HL-60 (cell line): ENCODE measurements at places on chromosomes 6 and 20.

DNA sequence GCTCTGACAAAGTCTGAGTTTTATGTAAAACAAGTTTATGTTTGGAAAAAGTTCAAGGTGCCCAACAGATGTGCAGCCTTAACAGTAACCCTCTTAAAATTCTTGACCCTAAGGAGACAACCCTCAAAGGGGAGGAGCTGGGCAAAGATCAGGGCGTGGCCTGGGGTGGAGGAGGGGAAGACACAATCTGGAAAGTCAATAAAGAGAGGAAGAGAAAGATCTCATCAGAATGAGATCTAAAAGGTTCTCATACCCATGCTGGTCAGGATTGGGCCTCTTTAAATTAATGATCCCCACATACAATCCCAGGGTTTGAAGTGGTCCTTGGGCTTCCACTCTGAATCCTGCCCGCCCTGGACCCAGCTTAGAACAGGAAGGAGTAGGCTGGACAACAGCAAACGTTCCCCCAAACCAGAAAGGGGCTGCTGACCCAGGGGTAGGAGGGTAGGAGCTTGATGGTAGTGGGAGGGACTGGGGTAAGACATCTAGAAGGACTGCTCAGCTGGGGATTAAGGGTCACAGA, 33.0 kb downstream of the FOXP4 start:
- no peak for DNase-seq

DNA sequence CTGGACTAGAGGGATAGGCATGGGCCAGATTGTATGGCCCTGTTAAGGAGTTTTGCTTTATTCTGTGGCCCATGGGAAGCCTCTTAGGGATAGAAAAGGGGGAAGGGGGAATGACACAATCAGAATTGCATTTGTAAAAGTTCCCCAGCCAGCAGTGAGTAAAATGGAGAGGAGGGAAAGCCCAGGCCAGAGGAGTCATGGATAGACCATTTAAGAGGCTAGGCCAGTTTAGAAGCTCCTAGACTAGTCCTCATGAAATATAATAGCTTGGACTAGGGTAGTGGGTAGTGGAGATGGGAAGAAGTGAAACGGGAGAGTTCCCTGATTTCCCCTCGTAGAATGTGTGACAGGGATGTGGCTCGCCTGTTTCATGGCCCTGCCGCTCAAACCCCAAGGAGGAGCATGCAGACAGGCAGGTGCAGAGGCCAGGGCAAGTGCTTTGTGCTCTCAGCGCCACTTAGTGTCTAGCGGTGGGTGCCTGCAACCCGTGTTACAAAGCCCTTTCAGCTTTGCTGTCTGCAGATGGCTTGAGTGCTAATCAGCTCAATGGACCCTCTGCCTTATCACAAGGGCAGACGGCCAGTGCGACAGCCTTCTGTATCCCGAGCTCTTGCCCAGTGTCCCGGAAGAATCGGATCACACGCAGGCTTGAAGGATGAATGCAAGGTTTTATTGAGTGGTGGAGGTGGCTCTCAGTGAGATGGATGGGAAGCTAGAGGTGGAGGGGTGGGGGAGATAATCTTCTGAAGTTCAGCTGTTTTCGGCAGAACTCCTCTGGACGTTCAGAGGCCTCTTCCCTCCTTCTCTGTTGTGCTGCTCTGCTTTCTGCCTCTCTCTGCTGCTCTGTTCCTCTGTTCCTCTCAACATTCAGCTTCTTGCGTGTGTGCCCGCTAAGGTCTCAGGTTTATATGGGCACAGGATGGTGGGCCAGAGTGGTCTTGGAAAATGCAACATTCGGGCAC, 141.1 kb downstream of the CEP57L1 start:
- DNase-seq: no peak

- no peak for DNase-seq
Observed at GRCh38 chr6:56749632-56750151, 107.0 kb upstream of the DST start.

DNA sequence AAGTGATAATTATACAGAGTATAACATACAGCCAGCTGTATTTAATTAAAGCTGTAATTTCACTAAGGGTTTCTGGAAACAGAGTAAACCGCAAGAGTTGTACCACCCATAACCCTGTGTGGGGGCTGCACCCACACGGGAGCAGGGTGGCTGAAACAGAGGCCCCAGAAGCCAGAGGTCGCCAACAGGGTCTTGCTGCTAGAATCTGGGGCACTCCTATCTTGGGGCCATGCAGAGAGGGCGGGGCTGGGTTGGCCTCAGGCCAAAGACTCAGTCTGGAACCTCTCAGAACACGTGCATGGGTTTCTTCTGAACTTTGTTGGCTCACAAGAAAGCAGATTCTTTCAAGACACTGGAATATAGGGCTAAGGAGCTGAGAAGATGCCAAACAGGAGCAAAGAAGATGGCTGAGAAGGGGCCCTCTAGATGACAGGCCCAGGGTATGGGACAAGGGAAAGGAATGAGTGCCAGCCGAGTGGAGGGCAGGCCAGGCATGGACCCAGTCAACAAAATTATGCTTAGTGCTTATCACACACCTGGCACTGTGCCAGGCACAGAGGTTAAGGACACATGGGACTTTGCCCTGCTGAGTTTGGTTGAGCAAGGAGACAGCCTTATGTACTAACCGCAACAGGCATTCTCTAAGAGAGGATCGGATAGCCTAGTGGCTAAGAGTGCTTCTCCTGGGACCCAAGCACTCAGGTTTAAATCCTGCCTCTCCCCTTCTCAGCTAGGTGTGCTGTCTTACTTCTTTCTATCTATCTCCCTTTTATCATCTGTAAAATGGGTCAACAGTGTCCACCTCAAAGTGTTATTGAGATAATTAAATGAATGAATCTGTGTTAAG, 96.6 kb upstream of the FOXP4 start:
- DNase-seq: no peak
